Activated T-cell treated with anti-CD3 and anti-CD28 coated beads, Interleukin-2, amount 50 U/mL, for 72 hours (primary cell): ENCODE measurements at places on chromosomes 2 and 18. TPM values are rescaled to one million over a fixed set of nuclear protein-coding genes. Genes with fewer than 3 reads are reported as not detected.

GRCh38 chr2:64581777-64582539 is 57.8 kb downstream of the AFTPH start:
- no peak overlapping the region for H3K4me3 ChIP-seq
- peaks cover 15% of the 10 kb centered on the region for H3K36me3 ChIP-seq
- H3K27ac ChIP-seq = no peak overlapping the region
- H3K4me1 ChIP-seq = peaks cover 6% of the 10 kb centered on the region

GRCh38 chr18:8389391-8390340 is 219.6 kb upstream of the RAB12 start:
- H3K36me3 ChIP-seq = no peaks in the 10 kb centered on the region
- DNase-seq = peak; percentile 55
- H3K4me3 ChIP-seq = no peak overlapping the region
- no peaks in the 10 kb centered on the region for H3K27me3 ChIP-seq
- H3K27ac ChIP-seq = peak overlapping the region; percentile 14

Gene GCG
- total RNA-seq = not detected

DNA sequence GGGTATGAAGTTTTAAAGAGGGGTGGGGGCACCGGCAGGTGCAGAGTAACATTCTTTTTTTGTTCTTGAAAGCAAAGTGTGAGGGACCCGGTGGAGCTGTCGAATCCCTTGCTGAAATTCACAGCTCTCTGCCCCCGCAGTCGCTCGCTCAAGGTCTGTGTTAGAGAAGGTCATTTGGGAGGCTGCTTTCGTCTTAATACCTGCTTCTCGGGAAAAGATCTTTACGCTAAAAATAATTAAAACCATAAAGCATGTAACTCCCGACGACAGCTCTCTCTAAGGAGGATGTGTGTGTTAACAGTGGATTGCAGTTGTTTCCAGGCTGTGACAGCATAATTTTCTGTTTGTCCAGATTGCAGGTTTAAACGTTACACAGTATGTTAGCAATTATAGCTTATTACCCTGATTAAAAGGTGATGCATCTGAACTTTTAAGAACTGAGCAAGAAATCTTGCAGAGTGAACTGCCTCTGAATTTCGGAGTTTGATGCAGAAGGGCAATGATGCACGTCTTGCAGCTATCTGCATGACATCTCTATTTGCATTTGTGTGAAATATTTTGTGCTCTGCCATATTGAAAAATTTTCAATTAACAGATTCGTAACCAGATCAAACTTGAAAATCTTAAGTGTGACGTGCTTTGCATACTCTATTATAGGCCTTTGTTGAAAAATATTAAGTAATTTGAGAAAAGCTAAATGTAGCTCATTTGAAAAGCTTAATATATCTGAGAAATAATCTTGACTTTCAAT is 954 bp downstream of the RAPGEF4 start:
- peak overlapping the region; percentile 66 for H3K4me3 ChIP-seq
- H3K27me3 ChIP-seq = peaks cover 56% of the 10 kb centered on the region
- no peaks in the 10 kb centered on the region for H3K36me3 ChIP-seq
- H3K4me1 ChIP-seq = peaks cover 6% of the 10 kb centered on the region
- H3K27ac ChIP-seq = no peak overlapping the region
- DNase-seq = no peak

GRCh38 chr2:30968660-30969397 is 161.6 kb upstream of the CAPN13 start:
- DNase-seq = no peak
- H3K4me3 ChIP-seq = no peak overlapping the region
- no peaks in the 10 kb centered on the region for H3K4me1 ChIP-seq
- H3K27me3 ChIP-seq = no peaks in the 10 kb centered on the region

Gene PRKAG3
- not detected for total RNA-seq

DNA sequence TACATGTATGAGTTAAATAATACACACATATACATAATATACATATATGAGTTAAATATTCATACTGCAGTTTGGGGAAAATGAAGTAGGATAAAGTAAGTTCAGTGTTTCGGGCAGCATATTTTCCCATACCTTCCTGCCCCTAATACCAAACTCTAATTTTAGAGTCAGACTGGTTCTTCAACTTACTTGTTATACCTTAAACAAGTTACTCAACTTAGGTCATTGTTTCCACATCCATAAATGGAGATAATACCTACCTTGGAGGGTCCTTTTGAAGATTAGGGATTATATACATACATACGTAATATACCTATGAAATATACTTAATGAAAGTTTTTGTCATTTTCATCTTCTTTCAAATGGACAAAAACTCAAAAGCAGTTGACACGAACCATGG is 8.4 kb downstream of the MEMO1 start:
- H3K4me1 ChIP-seq = peaks cover 62% of the 10 kb centered on the region
- peaks cover 11% of the 10 kb centered on the region for H3K36me3 ChIP-seq
- H3K27me3 ChIP-seq = no peaks in the 10 kb centered on the region
- no peak overlapping the region for H3K4me3 ChIP-seq

- H3K36me3 ChIP-seq = no peaks in the 10 kb centered on the region
- no peaks in the 10 kb centered on the region for H3K4me1 ChIP-seq
- H3K27me3 ChIP-seq = peaks cover 5% of the 10 kb centered on the region
- no peak overlapping the region for H3K27ac ChIP-seq
- H3K4me3 ChIP-seq = no peak overlapping the region
- DNase-seq = no peak
Measured at GRCh38 chr2:175457895-175458448, 276.5 kb upstream of the ATP5MC3 start.

Gene ST8SIA3
- not detected for total RNA-seq

DNA sequence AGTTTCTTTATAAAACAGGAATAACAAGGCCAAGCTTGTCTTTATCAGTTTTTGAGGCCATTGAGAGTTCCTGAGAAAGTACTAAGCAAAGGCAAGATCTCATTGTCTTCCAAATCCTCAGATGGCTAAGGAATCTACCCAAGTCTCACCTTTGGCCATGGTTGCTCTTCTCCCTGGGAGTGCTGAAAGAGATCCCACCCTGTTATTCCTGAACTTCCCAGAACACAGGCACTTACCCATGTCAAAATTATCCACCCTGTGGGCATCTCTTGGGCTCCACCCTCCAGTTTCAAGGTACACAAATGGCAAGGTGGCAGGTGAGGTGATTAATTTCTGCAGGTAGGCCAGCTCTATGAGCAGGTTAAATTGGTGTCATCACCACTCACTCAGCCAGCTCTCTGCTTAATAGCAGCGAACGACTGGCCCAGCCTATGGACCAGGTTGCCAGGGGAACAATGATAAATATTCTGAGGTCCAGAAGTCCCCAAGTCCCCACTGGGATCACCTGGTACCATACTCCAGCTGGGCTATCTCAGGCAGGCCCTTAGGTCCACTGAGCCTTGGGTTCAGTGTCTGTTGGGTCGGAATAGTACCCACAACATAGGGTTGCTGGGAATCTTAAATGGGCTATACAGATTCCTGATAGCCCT is 2.3 kb upstream of the SPRED2 start:
- H3K27ac ChIP-seq = no peak overlapping the region
- H3K27me3 ChIP-seq = peaks cover 52% of the 10 kb centered on the region

- no peaks in the 10 kb centered on the region for H3K4me1 ChIP-seq
- H3K27me3 ChIP-seq = peaks cover 19% of the 10 kb centered on the region
- no peak for DNase-seq
- no peak overlapping the region for H3K4me3 ChIP-seq
- no peak overlapping the region for H3K27ac ChIP-seq
Measured at GRCh38 chr2:231191896-231192872, 6.2 kb upstream of the ARMC9 start.

GRCh38 chr2:60359569-60359968 is 193.9 kb downstream of the BCL11A start:
- no peak overlapping the region for H3K27ac ChIP-seq
- H3K27me3 ChIP-seq = no peaks in the 10 kb centered on the region
- no peak for DNase-seq

DNA sequence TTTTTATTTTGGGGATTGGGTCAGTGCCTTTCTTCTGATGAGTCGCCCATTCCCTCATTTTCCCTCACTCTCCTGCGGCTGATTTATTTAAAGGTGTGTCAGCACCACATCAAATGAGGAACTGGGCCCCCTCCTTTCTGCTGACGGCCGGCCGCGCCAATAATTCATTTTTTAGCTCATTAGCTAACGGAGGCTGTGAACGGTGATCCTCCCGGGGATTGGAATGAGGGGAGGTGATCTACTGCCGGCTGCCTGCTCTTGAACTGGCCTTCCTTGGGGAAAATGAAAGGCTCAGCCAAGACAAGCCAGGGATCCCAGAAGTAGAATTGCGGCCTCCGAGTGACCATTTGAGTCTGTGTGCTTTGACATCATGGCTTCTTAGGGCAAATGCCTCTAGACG is 54.2 kb downstream of the GBX2 start:
- no peak overlapping the region for H3K4me3 ChIP-seq
- no peaks in the 10 kb centered on the region for H3K36me3 ChIP-seq
- H3K27ac ChIP-seq = no peak overlapping the region
- no peak for DNase-seq

Gene PROM2
- 0.39 TPM for total RNA-seq

Gene SETBP1
- 3.8 TPM for total RNA-seq

GRCh38 chr2:121372721-121373353 is 87.8 kb upstream of the TFCP2L1 start:
- no peaks in the 10 kb centered on the region for H3K27me3 ChIP-seq
- DNase-seq = no peak
- H3K4me1 ChIP-seq = peaks cover 14% of the 10 kb centered on the region

GRCh38 chr2:238616681-238617080 is 190.0 kb downstream of the ASB1 start:
- H3K36me3 ChIP-seq = no peaks in the 10 kb centered on the region
- no peaks in the 10 kb centered on the region for H3K4me1 ChIP-seq
- peaks cover 30% of the 10 kb centered on the region for H3K27me3 ChIP-seq

DNA sequence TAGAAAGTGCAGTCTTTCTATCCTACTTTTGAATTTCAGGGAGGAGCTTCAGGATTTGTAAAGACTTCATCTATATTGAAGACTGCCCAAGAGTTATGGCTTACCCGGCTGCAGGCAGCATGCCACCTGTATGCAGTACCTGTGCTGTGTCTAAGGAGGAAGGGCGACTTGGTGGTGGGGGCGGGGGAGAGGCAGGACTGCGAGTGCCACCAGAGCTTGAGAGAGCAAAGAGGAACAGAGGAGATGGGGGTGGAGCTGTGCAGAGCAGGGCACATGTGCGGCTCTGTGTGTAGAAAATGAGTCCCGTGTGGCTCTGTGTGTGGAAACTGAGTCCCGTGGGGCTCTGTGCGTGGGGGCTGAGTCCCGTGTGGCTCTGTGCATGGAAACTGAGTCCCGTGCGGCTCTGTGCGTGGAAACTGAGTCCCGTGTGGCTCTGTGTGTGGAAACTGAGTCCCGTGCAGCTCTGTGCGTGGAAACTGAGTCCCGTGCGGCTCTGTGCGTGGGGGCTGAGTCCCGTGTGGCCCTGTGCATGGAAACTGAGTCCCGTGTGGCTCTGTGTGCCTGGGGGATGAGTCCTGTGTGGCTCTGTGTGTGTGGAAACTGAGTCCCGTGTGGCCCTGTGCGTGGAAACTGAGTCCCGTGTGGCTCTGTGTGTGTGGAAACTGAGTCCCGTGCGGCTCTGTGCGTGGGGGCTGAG is 43.2 kb downstream of the LDLRAD4 start:
- H3K36me3 ChIP-seq = peaks cover 5% of the 10 kb centered on the region
- peak overlapping the region; percentile 78 for H3K4me3 ChIP-seq

- peak; percentile 51 for DNase-seq
- peaks cover 3% of the 10 kb centered on the region for H3K36me3 ChIP-seq
- no peaks in the 10 kb centered on the region for H3K27me3 ChIP-seq
Measured at GRCh38 chr2:97761192-97761591, 47.8 kb downstream of the ZAP70 start.

- no peak for DNase-seq
- H3K4me3 ChIP-seq = no peak overlapping the region
- H3K27ac ChIP-seq = no peak overlapping the region
- no peaks in the 10 kb centered on the region for H3K4me1 ChIP-seq
- peaks cover 7% of the 10 kb centered on the region for H3K27me3 ChIP-seq
Measured at GRCh38 chr18:60040971-60041370, 141.2 kb downstream of the PMAIP1 start.

- H3K27ac ChIP-seq = peak overlapping the region; percentile 0
- DNase-seq = no peak
- H3K27me3 ChIP-seq = no peaks in the 10 kb centered on the region
- peaks cover 17% of the 10 kb centered on the region for H3K36me3 ChIP-seq
Measured at GRCh38 chr2:226873051-226873620, 37.3 kb downstream of the RHBDD1 start.

- no peaks in the 10 kb centered on the region for H3K27me3 ChIP-seq
- no peaks in the 10 kb centered on the region for H3K4me1 ChIP-seq
- H3K27ac ChIP-seq = no peak overlapping the region
- DNase-seq = no peak
- no peak overlapping the region for H3K4me3 ChIP-seq
Measured at GRCh38 chr2:74249406-74250122, 51.1 kb downstream of the MTHFD2 start.

DNA sequence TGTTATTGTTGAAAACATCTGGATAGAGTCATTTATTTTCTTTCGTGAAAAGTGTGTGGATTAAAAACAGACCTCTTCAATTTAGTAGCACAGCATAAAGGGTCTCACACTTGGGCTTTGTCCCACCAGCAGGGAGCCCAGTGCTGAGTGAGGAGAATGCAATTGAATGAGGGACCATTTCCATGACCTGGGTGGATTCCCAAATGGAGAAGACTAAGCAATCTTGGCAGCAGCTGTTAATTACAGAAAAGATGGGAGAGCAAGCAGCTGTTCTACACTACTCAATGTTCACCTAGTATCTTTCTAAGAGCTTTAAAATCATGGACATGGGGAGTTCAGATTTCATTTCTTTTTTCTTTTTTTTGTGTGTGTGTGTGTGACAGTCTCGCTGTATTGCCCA is 121.8 kb upstream of the FN1 start:
- DNase-seq = no peak
- no peaks in the 10 kb centered on the region for H3K36me3 ChIP-seq
- H3K4me1 ChIP-seq = no peaks in the 10 kb centered on the region
- no peak overlapping the region for H3K4me3 ChIP-seq
- H3K27me3 ChIP-seq = peaks cover 4% of the 10 kb centered on the region

DNA sequence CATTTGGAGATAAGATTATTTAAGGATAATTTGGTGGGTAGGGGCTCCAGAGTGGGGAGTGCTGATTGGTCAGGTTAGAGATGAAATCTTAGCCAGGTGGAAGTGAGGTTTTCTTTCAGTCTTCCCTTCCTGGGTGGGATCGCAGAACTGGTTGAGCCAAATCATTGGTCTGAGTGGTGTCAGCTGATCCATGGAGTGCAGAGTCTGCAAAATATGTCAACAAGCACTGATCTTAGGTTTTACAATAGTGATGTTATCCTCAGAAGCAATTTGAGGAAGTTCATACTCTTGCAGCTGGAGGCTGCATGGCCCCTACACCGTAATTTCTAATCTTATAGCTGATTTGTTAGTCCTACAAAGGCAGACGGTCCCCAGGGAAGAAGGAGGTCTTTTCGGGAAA is 1483.4 kb upstream of the ZEB2 start:
- no peaks in the 10 kb centered on the region for H3K4me1 ChIP-seq
- no peak overlapping the region for H3K4me3 ChIP-seq
- H3K27ac ChIP-seq = no peak overlapping the region
- no peaks in the 10 kb centered on the region for H3K36me3 ChIP-seq
- no peak for DNase-seq
- no peaks in the 10 kb centered on the region for H3K27me3 ChIP-seq

Gene KYNU
- total RNA-seq = 0.35 TPM

Gene NEU4
- 1.4 TPM for total RNA-seq

- no peak for DNase-seq
- no peak overlapping the region for H3K4me3 ChIP-seq
- no peaks in the 10 kb centered on the region for H3K36me3 ChIP-seq
- no peaks in the 10 kb centered on the region for H3K4me1 ChIP-seq
- H3K27ac ChIP-seq = no peak overlapping the region
- H3K27me3 ChIP-seq = no peaks in the 10 kb centered on the region
Measured at GRCh38 chr2:201969938-201970785, 63.5 kb upstream of the FZD7 start.

- H3K4me3 ChIP-seq = no peak overlapping the region
- no peaks in the 10 kb centered on the region for H3K4me1 ChIP-seq
- H3K27ac ChIP-seq = no peak overlapping the region
- H3K36me3 ChIP-seq = no peaks in the 10 kb centered on the region
- no peaks in the 10 kb centered on the region for H3K27me3 ChIP-seq
- DNase-seq = no peak
Measured at GRCh38 chr18:64416990-64417389, 268.1 kb upstream of the LINC00305 start.

Gene MEP1B
- not detected for total RNA-seq
